ENCODE measurements at places on chromosomes 1 and 21.

GRCh38 chr1:6554907-6555778, at the start of gene TAS1R1:
Gene TAS1R1 (plus strand): TSS chr1:6555307. CDS start chr1:6555374, 67 bp downstream.
- DNase-seq = no peak

- DNase-seq = no peak
Observed at GRCh38 chr21:43758111-43758641, 17.9 kb downstream of the CSTB start.

DNA sequence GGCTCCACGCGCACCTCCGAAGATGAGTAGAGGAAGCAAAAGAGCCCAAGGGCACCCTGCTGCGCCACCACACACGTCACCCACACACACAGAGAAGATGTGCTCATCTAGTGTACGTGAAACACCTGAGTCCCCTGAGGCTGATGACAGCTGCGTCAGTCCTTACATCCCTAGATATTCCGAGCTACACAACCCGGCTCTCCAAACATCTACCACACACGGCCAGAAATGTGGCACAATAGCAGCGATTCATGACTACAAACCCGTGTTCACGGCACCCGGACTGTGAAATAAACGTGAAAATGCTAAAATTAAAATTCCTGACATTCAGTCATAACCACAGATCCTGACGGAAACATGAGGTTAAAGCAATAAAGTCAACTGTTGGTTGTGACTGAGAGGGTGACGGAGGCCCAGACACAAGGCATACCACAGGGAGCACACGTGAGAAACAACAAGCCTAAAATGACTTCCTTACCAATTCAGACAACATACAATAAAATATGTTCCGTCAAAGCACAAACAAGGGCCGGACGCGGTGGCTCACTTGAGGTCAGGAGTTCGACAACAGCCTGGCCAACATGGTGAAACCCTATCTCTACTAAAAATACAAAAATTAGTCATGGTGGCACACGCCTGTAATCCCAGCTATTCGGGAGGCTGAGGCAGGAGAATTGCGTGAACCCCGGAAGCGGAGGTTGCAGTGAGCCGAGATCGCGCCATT, 7.3 kb downstream of the SSU72 start:
- no peak for DNase-seq

DNA sequence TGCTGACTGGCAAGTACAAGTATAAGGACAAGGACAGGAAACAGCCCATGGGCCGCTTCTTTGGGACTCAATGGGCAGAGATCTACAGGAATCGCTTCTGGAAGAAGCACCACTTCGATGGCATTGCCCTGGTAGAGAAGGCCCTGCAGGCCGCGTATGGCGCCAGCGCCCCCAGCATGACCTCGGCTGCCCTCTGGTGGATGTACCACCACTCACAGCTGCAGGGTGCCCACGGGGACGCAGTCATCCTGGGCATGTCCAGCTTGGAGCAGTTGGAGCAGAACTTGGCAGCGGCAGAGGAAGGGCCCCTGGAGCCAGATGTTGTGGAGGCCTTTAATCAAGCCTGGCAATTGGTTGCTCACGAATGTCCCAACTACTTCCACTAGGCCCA, 32.0 kb downstream of the SLC16A1 start:
- DNase-seq = no peak

DNA sequence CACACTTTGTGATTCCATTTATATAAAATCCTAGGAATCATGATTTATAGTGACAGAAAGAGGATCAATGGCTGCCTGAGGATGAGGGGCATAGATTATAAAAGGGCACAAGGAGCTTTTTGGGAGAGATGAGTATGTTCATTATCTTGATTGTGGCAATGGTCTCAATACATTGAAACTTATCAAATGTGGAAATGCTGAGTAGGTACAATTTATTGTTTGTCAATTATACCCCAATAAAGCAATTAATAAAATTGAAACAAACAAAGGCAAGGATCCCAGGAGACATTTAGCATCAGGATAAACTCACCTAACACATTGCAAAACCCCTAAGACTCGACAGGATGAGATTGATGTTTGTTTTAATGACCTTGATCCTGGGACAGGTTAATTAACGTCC, 153.1 kb upstream of the KLHDC7A start:
- DNase-seq = no peak

GRCh38 chr1:29119121-29119929, 4.4 kb downstream of the TMEM200B start:
- no peak for DNase-seq

DNA sequence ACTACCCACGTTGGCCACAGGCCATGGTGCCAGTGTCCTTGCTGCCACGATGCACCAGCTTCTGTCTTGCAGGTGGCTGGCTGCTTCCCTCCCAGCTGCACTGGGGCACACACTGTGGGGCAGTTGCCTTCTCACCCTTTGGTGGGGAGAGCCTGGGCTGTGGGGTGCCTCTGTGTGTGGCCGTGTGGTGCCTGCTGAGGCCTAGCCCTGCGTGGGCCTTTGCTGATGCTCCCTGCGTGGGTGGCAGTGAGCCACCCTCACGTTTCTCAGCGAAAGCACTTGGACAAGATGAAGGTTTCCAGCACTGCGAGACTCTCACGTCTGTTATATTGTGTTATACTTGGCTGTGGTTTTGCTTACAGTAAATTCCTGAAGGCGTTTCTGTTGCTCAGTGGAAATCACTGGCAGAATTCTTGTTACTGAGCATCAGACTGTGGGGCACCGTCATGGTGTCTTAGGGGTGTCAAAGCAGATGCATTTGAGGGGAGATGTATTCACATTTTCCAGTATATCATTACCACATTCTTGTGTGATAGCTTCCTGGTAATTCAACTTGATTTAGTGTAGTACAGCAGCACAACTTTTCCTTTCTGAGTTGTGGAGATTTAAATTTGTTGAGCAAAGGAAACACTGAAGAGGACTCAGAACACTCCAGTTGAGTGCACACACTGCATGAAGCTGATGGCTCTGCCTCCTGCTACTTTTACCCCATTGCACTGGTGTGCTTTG, 124.7 kb downstream of the PCBP3 start:
- DNase-seq = no peak

DNA sequence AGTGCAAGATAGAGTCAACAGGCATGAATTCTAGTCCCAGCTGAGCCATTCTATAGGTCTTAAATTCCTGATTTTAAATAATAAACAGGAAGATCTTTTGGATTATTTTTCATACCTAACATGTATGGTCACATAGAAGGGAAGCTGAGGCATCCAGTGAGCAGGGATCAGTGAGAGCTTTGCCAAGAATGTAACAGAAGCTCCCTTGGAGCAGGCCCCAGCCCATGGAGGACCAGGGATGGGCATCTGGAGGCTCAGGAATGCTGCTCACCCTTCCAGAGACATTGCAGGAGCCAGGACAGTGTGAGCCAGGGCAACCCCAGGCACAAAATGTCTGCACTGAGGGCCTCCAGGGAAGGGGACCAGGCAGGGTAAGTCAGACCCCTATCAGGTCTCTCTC, 54.4 kb upstream of the KCND3 start:
- DNase-seq = no peak

DNA sequence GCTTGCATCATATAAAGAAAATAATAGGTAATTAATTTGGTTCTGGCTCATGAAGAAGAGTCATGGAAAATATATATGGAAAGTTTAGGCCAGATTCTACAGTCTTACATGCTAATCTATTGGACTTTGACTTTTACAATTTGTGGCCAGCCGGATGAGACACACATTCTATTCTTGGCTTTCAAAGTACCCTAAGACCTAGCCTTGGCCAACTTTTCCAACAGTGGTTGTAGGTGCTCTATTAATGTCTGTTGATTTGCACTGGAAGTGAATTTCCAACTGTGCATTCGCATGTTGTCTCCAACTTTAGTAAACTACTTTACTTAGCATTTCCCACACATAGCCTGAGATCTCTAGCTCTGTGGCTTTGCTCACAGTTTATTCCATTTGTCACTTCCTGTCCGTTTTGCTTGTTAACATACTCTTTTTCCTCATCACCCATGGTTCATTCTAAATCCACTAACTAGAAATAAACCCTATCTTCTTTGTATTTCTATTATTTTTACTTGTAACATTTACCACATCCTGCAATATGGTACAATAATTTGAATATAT, 644.0 kb downstream of the PTPRC start:
- DNase-seq = no peak

DNA sequence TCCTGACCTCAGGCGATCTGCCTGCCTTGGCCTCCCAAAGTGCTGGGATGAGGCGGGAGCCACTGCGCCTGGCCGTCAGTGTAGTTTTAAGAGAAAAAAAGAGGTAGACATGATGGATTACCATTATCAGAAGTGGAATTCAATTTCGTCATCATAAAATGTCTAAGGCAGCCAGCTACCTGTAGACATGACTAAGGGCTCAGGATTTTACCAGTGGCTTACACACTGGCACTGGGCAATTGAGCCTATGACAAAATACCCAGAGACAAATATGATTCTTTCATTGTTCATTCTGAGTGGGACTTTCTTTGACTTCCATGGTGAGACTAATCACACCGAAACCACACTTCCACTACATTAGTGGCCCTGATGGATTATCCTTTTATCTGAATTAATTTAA, 181.5 kb downstream of the GABPA start:
- no peak for DNase-seq

GRCh38 chr1:204287466-204287891, 72.2 kb downstream of the PLEKHA6 start:
- no peak for DNase-seq

GRCh38 chr1:62070384-62071011, 124.2 kb upstream of the L1TD1 start:
- DNase-seq = no peak

DNA sequence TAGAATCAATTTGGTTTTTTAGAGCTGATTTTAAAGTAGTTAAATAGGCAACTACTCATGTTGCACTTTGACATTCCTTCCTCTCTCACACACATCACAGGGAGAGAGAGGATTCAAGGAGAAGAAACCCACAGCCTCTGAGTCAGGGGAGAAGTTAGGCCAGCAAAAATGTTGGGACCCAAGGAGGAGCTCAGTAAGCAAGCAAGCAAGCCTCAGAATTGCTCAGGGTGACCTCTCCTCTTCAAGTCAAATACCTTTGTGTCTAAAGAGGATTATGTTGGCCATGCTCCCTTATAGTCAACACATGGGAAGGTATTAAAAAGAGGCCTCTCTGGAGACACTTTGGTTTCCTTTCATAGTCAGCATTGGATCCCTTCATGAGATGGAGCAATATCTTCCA, 80.5 kb upstream of the WARS2 start:
- no peak for DNase-seq

DNA sequence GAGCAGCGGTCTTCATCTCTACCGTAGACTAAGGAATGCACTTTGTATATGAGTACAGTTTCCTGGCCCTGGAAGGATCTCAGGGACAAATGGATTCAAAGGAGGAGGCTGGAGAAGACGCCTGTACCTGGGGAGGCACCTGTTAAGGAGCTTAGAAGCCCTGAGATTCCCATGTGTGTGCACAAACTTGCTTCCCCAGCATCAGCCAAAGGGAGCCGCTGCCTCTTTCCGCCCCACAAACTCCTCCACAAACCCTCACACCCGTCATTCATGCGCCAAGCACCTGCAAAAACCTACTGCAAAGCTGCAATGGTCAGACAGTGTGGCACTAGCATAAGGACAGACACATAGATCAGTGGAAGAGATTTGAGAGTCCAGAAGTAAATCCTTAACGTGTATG, 54.5 kb downstream of the RRAGC start:
- DNase-seq = no peak

- DNase-seq = no peak
Observed at GRCh38 chr1:15256584-15256983, 9.6 kb downstream of the FHAD1 start.

DNA sequence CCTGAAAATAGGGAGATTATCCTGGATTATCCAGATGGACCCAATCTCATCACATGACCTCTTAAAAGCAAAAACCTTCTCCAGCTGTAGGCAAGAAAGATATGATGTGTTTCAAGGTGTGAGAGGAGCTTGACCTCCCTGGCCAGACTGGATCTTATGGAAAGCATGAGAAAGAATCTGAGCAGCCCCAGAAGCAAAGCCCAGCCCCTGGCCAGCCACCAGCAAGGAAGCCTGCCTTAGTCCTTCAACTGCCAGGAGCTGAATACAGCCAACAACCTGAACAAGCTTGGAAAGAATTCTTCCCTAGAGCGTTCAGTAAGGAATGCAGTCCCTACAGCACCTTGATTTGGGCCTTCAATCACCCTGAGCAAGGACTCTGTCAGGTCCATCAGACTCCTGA, 375.0 kb upstream of the CHRM3 start:
- DNase-seq = no peak

- DNase-seq = no peak
Observed at GRCh38 chr1:222843469-222844410, 28.9 kb downstream of the DISP1 start.

GRCh38 chr1:201015551-201016091, 7.9 kb downstream of the KIF21B start:
- DNase-seq = no peak

- no peak for DNase-seq
Observed at GRCh38 chr21:41627428-41627827, 119.5 kb upstream of the TMPRSS2 start.

DNA sequence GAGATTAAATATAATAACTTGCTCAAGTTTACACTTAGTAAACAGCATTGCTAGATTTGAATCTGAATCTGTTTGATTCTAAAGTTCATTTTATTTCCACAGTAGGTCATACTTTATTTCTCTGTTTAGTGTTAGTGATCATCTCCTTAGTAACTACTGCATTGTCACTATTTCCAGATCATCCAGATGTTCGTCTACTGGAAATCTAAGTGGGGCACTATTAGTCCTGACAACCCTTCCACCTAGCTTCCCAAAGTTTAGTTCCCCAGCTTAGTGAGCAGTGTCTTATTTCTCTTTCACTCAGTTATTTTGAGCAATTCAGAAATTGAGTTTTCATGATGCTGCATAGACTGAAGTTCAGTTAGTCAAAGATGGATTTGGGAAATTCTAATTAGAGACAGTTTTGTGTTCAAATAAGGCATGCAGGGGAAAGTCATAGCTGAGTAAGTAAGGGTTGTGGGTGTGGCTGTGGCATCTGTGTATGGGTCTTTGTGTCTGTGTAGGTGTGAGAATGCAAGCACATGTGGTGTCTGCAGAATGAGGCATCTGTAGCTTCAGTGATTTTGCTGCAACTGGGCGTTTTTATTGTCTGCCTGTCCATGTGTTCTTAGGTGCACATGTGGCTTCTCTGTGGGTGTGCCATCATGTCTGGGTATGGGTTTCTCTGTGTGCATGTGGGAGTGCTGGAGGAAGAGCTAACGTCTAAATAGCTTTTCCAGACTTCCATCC, 107.3 kb downstream of the NTMT2 start:
- DNase-seq = no peak

GRCh38 chr1:215526147-215526845, 40.8 kb upstream of the KCTD3 start:
- DNase-seq = no peak

GRCh38 chr1:194233069-194233468, 1046.7 kb upstream of the B3GALT2 start:
- DNase-seq = no peak
